ENCODE measurements at places on chromosomes 12 and 14.
A peak's percentile ranks its signal among the peaks of the same experiment; 100 is the strongest.

DNA sequence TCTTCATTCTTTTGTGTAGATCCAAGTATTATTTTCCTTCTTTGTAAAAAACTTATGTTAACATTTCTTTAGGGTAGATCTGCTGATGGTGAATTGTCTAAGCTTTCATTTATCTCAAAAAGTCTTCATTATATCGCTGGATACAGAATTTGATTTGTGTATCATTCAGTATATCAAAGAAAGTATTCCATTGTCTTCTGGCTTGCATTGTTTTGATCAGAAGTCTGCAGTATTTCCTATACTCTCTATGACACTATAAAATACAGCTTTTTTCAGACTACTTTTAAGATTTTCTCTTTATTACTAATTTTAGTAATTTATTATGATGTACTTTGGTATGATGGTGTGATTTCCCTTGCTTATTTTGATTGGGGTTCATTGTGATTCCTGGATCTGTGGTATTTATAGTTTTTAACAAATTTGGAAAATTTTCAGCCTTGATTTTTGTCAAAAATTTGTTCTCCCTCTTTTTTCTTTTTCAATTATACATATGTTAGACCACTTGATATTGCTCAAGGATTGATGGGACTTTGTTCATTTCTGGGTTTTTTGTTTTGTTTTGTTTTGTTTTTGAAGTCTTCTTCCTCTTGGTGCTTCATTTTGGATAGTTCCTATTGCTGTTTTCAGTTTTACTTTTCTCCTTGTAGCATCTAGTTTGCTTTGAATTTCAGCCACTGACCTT is 176.5 kb downstream of the ZFP36L1 start:
- peak; percentile 44 for DNase-seq

GRCh38 chr14:104227806-104228205 is 89.4 kb downstream of the KIF26A start:
- DNase-seq, result no peak

- DNase-seq, result no peak
Observed at GRCh38 chr14:60644666-60645065, 4.6 kb downstream of the SIX1 start.

DNA sequence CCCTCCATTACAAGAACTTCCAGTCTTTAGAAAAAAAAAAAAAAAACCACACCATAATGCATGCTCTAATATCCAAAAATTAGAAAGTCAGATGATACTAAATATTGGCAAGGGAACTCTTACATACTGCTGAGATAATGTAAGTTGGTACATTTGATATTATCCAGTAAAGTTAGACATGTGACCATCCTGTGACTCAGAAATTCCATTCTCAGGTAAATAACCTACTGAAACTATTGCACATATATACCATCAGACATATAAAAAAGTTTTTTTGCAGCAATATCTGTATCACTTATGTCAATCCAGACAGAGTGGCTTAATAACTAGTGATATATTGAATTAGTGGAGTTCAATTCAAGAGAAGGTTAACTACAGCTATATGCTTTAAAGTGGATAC is 63.5 kb downstream of the KITLG start:
- no peak for DNase-seq

GRCh38 chr14:73459959-73460358 is 1.6 kb upstream of the NUMB start:
- no peak for DNase-seq

GRCh38 chr12:10563966-10564365 is 49.4 kb downstream of the MAGOHB start:
- peak; percentile 1 for DNase-seq

GRCh38 chr12:29152981-29153630 is 4.0 kb downstream of the FAR2 start:
- DNase-seq, result no peak

- peak; percentile 69 for DNase-seq
Observed at GRCh38 chr14:76926521-76927251, 100.5 kb downstream of the LRRC74A start.

DNA sequence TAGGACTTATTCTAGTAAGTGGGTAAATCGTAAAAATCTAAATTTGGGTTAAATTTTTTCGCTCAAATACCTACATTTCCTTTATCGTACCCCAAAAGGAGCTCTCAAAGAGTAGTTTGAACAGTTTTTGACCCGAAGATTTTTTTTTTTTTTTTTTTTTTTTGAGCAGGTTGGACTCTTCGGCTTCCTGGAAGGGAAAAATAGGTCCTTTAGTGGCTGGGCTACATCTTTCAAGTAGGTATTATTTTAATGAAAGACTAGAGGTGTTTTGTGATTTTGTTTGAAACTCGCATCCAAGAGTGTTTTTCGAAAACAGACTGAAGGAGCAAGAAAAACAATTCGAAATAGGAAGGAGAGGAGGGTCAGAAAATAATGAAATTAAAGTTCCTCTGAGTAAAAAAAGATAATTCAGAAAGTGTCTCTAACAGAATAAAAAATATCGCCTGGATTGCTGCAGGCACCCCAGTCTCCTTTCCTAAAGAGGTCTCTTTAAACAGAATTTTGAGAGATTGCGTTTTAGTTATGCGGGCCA is 6.0 kb downstream of the CDKN1B start:
- DNase-seq, result peak; percentile 25

DNA sequence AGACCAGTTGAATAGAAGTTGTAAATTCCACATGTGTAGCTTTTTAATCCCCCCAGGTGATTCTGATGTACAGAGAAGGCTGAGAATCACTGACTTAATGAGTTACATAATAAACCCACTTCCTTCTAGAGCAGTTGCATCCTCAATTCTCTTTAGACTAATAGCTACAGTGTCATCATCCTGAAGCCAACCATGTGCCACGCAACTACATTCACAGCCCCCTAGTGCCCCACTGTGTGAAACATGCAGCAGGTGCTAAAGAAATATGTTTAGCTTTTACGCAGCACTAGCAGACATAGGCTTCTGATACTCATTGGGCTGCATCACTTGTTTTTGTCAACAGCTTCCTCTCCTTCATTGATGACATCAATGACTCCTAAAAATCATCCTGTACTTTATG is 1168.3 kb downstream of the BCL11B start:
- DNase-seq, result no peak

DNA sequence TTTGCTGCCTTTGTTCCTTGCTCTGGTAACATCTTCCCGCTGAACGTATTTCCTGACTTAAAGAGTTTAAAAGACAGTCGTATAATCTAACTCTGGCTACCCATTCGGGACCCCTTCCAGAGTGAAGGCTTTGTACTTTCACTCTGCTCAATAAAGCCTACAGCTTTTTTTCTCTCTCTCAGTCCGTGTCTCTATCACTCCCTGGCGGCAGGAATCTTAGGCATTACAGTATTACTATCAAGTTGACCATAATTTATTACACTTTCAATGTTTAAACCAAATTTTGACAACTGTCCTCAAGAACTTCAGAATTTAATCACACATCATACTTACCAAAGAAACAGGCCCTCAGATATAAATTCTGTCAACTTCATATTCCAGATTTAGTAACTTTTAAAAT is 967.9 kb downstream of the FSCB start:
- DNase-seq, result no peak

GRCh38 chr12:107448198-107448597 is 237.4 kb upstream of the PWP1 start:
- peak; percentile 23 for DNase-seq

DNA sequence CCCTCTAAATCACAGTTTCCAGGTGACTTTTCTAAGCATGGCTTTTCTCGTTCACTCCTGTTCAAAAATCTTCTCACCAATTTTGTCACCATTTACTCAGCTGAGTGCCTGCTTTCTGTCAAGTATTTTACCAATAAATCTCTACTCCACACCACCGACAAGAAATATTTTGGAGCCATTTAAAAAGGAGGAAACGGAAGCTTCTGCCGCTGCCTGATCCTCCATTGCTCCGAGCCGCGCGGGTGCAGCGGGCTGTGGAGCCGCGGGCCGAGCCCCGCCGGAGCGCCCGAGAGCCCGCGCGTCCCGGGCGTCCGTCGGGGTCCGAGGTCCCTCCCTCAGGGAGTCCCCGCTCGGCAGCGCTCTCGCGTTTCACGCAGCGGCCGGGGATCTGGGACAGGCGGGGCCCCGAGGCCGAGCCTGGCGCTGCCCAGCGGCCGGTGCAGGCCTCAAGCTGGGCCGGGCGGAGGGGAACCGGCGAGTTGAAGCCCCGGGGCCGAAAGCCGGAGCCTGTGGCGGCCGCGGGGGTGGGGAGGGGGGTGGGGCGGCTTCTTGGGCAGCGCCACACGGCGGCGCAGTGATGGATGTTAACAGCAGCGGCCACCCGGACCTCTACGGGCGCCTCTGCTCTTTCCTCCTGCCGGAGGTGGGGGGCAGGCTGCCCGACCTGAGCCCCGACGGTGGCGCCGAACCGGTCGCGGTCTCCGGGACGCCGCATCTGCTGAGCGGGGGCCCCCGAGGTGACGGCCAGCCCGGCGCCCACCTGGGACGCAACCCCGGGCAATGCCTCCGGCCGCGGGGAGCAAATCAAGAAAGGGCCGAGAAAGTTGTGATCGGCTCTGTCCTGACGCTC is 1.1 kb upstream of the HEBP1 start:
- peak; percentile 65 for DNase-seq

DNA sequence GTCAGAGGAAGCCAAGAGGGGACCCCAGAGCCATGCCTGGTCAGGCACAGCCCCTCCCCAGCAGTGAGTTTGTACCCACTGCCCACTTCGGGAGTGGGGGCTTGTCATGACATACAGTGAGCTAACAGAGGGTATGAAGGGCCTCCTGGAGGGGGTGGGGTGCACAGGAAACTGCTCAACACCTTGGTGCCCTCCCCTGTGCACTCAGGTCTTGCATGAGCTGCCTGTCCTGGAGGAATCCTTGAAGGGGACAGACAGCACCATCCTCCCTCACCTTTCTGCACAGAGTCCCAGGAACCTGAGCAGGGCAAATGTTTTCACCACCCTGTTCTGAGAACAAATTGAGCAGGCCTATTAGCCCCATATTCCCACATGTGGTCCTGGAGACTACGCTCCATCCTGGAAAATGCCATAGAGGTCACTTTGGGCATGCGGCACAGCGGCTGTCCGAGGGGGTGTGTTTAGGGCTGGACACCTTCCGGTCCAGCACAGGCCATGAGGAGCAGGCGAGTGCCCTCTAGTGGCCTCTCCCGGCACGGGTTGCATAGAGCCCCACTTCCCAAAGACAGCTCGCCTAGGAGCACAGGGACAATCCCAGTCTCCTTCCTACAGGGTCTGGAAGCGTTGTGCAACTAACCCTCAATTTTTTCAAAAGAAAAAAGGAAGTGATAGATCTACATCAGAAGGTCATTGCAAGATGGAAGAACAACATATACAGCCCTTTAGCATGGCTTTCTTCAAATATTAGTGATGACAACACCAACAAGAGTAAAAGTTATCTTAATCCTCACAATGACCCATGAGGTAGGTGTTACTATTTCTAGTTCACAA is 31.9 kb upstream of the ZFP36L1 start:
- DNase-seq, result peak; percentile 81

GRCh38 chr12:69949311-69950002 is 124.4 kb downstream of the MYRFL start:
- no peak for DNase-seq

DNA sequence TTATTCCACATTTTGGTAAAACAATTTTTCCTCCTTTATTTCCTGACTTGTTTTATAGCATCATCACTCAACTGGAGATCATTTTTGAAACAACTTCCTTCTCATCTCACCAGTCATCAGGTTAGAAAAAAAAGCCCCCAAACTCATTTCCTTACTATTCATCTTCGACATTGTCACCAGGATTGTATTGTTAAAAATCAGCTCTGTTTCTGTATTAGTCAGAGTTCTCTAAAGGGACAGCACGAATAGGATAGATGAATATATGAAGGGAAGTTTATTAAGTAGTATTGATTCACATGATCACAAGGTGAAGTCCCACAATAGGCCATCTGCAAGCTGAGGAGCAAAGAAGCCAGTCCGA is 392.6 kb downstream of the FUT8 start:
- DNase-seq, result no peak

- DNase-seq, result peak; percentile 85
Observed at GRCh38 chr14:29925101-29925722, 2.4 kb downstream of the PRKD1 start.

DNA sequence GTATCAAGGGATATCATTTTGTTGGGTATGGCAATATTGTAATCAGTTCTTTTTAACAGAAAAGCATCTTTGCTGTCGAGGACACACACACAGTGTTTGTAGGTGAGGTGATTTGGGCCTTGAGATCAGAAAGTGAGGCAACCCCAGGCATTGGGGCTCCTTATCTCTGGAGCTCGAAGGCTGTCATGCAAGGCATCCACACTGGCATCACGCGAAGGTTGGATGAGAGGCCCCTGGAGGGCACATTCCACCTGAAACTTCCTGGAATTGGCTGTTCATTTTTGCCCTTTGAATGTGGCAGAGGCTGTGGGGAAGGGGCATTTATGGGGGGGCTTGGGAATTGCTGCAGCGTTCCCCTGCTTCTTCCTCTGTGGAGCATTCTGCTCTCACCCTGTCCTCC is 45.5 kb downstream of the IL31 start:
- DNase-seq, result no peak

DNA sequence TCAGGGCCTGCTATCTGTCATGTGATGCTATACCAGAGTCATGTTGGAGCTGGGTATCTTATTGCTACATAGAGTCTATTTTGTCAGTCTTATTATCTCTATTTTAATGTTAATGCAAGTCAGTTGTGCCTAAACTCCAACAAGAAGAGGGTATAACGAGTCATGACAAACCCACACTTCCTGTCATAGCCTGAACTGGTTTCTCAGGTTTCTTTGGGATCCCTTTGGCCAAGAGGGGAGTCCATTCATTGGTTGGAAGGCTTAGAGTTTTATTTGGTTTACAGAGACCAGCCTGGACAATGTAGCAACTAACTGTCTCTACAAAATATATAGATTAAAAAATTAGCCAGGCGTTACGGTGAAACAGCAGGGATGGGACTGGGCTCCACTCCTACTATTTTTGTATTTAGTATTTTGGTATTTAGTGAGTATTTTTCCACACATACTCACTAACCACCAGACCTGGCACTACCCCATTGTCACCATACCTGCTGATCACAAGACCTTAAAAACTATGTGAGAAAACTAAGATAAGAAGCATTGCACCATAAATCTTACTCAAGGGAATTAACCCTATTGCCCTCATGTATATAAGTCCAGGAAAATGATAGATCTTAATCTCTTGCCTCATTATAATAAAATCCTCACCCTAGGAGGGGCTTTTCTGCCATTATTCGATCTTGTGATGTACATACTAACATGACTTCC is 387.5 kb downstream of the IPO8 start:
- no peak for DNase-seq

GRCh38 chr14:70962935-70963334 is 55.7 kb downstream of the PCNX1 start:
- no peak for DNase-seq

- no peak for DNase-seq
Observed at GRCh38 chr12:75622492-75622891, 111.1 kb upstream of the KRR1 start.

DNA sequence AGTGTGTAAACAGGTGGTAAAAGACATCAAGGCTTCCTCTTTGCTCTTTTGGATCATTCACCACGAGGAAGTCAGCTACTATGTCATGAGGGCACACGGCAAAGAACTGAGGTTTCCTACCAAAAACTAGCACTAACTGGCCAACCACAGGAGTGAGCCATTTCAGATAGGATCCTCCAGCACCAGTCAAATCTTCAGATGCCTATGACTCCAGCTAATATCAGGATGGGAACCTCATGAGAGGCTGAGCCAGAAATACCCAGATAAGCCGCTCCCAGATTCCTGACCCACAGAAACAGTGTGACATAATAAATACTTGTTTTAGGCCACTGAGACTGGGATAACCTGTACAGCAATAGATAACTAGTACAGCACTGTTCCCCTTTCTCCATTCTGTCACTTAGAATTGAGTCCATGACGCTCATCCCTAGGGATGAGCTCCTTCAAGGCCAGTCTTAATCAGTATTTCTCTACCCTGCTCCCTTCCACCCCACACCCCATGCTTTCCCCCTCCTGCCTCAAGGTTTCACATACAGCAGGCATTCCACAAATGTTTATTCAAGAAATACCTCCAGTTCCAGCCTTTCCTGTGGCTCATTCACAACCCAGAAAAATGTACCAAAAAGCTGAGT is 68.4 kb downstream of the PPM1H start:
- peak; percentile 90 for DNase-seq
